ENCODE measurements at places on chromosomes 3 and 15.

DNA sequence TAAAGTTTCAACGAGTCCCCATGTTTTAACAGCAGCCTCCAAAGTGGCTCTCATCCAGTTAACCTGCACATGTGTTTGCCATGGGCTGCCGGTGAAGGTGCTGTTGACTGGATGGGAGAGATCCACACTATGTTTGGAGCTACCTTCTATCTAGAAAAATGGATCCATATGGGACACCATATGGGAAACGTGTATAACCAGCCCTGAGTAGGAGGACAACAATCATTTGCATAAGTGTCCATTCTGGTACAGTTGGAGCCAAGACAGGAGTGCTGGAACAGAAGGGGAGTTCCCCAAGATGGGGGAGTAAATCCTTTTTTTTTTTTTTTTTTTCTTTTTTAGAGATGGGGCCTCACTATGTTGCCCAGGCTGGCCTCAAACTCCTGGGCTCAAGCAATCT, 36.6 kb downstream of the MKRN2 start:
- DNase-seq = no peak
- no peaks in the 10 kb centered on the region for H3K27me3 ChIP-seq
- peaks cover 95% of the 10 kb centered on the region for H3K36me3 ChIP-seq
- H3K27ac ChIP-seq = no peak overlapping the region

GRCh38 chr3:194308601-194309449, 42.3 kb downstream of the CPN2 start:
- no peak overlapping the region for H3K27ac ChIP-seq
- H3K4me1 ChIP-seq = peaks cover 26% of the 10 kb centered on the region
- H3K4me3 ChIP-seq = no peak overlapping the region
- H3K36me3 ChIP-seq = no peaks in the 10 kb centered on the region
- no peaks in the 10 kb centered on the region for H3K27me3 ChIP-seq
- DNase-seq = peak; percentile 30

- no peaks in the 10 kb centered on the region for H3K27me3 ChIP-seq
- no peak for DNase-seq
Measured at GRCh38 chr3:81214631-81215030, 546.8 kb downstream of the GBE1 start.

DNA sequence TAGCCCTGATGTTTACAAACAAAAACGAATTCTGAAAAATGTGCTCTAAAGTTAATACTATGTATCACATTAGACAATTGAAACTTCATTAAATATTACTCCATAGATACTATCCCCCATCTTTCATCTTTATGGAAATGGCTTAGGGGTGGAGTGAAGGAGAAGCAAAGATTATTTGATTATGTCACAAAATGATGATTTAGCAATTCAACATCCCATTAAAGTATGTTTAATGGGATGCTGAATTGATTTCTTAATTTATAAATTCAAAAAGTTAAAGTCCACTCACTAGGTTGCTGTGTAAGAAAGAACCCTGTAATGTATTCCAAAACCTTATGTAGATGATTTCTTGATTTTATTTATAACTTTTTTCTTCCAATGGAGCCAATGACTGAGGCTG, 201.1 kb downstream of the WDR72 start:
- H3K27me3 ChIP-seq = no peaks in the 10 kb centered on the region
- no peak for DNase-seq
- H3K36me3 ChIP-seq = no peaks in the 10 kb centered on the region
- H3K27ac ChIP-seq = no peak overlapping the region
- no peaks in the 10 kb centered on the region for H3K4me1 ChIP-seq

GRCh38 chr15:74613953-74614743, 1.5 kb upstream of the CLK3 start:
- no peaks in the 10 kb centered on the region for H3K27me3 ChIP-seq
- DNase-seq = no peak
- peak overlapping the region; percentile 75 for H3K4me3 ChIP-seq

- peaks cover 15% of the 10 kb centered on the region for H3K4me1 ChIP-seq
- no peaks in the 10 kb centered on the region for H3K36me3 ChIP-seq
- H3K4me3 ChIP-seq = no peak overlapping the region
- no peak for DNase-seq
- H3K27me3 ChIP-seq = peaks cover 65% of the 10 kb centered on the region
Measured at GRCh38 chr15:96421178-96421601, 90.7 kb downstream of the NR2F2 start.
